ENCODE measurements at places on chromosomes 12 and 14.

- DNase-seq = peak; percentile 83
Measured at GRCh38 chr14:23068789-23069412, 11.6 kb upstream of the CDH24 start.

- no peak for DNase-seq
Measured at GRCh38 chr12:32736445-32736844, 19.3 kb downstream of the YARS2 start.

- peak; percentile 93 for DNase-seq
Measured at GRCh38 chr12:2853626-2854025, 3.2 kb downstream of the TEX52 start.

- DNase-seq = no peak
Measured at GRCh38 chr14:51978681-51979085, 10.7 kb upstream of the RTRAF start.

DNA sequence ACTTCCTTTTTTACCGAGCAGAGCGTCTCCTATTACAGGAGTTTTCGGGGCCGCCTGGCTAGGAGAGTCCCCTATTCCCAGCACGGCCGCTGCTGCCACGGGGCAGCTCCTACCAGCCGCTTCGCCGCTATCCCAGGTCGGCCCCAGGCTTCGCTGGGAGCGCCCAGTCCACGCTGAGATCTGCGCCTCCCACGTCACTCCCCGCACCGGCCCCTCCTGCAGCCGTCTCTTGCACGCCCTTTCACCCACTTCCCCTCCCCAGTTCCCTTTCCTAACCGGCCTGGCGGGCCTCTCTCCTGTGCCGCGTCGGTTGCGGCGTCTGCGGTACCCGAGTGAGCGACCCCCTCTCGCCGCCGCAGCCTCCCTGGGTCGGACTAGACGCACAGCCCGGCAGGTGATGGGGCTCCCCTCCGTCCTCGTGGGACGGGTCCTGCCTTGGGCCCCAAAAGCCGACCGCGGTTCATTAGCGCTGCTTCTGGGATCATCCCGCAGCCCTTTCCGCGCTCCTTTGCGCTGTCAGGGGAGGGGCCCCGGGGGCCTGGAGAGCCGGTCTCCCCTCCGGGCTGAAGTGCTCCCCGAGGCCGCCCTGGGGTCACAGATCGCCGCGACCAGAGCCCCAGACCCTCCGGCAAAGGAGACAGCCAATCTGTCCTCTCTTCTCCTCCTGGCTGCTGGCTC lies 1318.4 kb downstream of the TMEM121 start:
- peak; percentile 45 for DNase-seq

- DNase-seq = peak; percentile 16
Measured at GRCh38 chr12:93127582-93128331, 198.7 kb upstream of the EEA1 start.

DNA sequence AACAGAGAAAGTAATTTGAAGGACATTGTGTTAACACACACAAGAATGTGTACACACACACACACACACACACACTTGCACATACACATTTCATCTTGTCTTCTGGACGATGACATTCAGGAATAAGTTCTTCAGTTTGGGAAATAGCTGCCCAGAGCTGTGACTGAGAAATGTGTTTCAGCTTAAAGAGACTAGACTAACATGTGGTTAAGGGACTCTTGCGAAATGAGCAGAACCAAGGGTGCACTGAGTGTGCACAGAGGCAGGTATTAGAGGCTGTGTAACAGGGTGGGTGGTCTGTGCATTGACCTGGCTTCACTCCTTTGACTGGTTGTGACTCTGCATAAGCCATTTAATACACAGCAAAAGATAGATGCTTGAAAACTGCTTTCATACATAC lies 29.4 kb upstream of the KCNA5 start:
- DNase-seq = no peak

- DNase-seq = no peak
Measured at GRCh38 chr14:56202256-56202655, 84.0 kb downstream of the PELI2 start.

DNA sequence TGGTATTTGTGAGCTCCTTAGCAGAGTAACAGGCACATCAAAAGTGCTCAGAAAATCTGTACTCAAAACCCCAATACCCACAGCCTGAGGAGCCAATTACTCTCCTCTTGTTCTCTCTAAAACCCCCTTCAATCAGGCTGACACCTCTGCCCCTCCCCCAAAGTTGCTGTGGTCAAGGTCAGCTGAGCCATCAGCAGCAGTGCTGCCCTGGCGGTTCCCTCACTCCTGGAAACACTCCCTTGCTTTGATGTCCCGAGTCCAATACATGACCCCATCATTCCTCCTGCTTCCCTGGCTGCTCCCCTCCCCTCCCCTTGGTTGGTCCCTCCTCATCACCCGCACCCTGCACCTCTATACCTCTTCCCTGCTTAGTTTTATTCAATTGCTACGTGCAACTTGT lies 57.2 kb upstream of the C14orf132 start:
- DNase-seq = no peak

DNA sequence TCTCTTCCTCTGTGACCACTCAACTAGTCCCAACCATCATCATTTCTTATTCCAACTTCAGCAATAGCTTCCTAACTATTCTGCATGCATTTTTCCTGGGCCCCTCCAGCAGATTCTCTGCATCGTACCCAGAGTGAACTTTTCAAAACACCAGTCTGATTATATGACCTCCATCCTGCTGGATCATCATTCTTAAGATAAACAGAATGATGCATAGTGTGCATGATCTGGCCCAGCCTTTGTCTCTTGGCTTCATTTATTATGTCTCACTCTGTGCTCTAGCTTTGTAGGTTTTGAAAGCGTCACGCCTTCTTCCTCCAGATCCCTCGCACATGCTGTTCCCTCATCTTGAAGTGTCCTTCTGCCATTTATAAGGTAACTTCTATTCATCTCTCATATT lies 46.3 kb upstream of the SLC38A4 start:
- DNase-seq = no peak

DNA sequence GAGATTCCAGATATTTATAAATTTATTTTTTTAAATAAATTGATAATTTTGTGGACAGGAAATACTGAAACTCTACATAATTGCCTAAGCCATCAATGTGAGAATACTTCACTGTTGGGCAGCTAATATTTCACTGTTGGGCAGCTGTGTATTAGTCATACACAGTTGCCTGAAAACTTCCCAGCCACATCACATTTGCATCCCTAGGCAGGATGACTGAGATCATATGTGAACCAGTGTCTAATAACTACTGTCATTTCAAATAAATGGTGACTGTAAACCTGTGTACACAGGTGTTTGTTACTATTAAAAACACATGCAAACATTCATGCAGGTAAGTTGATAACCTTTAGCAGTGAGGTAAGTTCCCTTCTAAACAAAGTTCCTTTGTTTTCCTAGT lies 43.9 kb downstream of the TMTC3 start:
- DNase-seq = peak; percentile 78

DNA sequence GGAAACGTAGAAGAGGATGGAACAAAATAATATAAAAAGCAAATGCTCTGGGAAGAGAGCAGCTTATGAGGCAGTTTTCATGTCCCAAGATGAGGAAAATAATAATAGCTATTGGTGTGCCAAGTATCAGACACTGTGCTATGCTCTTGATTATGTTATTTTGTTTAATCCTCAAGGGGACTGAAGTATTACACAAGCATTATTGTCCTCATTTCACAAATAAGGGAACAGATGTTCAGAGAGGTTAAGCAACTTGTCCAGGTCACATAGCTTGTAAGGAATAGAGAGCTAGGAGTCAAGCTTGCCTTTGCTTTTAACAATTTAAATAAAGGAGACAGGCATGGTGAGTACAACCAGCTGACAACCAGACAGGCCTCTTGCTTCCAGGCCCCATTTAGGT lies 26.9 kb upstream of the LTBP2 start:
- no peak for DNase-seq

- no peak for DNase-seq
Measured at GRCh38 chr12:51401020-51401419, 9.8 kb upstream of the GALNT6 start.

- peak; percentile 41 for DNase-seq
Measured at GRCh38 chr12:75611041-75611440, 99.6 kb upstream of the KRR1 start.

- DNase-seq = no peak
Measured at GRCh38 chr12:116934908-116935705, 24.4 kb downstream of the FBXW8 start.

DNA sequence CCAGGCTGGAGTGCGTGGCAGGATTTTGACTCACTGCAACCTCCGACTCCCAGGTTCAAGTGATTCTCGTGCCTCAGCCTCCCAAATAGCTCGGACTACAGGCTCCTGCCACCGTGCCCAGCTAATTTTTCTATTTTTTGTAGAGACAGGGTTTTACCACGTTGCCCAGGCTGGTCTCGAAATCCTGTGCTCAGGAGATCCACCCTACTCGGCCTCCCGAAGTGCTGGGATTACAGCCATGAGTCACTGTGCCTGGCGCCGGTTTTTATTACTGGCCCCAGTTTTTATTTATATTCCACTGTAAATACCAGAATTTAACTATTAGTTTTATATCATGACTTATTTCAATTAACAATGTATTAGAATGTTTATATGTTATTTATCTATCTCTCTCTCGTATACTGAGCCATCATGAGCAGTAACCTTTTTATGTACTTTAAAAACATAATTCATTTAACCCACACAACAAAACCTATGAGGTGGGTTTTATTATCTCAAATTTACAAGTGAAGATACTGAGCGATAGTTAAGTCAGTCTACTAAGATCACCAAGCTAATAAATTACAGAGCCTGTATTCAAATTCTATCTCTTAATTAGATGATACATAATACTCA lies 47.8 kb downstream of the HECTD1 start:
- no peak for DNase-seq

- DNase-seq = no peak
Measured at GRCh38 chr14:28143316-28143715, 623.3 kb upstream of the FOXG1 start.

DNA sequence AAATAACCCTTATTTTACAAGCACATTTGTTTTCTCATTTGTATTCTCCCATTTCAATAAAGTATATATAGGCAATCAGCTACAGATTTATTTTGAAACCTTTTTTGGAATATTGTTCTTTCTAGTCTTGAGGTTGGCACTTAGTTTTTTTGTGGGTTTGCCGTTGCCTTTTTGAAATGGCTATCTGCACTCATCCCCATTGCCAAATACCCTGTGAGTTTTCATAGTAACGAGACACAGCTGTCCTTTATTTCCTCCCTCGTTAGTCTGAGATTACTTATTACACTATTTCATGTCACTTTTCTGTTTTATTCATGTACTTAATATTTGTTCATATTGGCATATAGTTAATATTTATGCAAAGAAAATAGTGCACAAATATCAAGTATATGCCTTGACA lies 1104.0 kb downstream of the SLC6A15 start:
- no peak for DNase-seq

GRCh38 chr14:32075672-32076277 lies 1.3 kb upstream of the ARHGAP5 start:
- DNase-seq = peak; percentile 17

DNA sequence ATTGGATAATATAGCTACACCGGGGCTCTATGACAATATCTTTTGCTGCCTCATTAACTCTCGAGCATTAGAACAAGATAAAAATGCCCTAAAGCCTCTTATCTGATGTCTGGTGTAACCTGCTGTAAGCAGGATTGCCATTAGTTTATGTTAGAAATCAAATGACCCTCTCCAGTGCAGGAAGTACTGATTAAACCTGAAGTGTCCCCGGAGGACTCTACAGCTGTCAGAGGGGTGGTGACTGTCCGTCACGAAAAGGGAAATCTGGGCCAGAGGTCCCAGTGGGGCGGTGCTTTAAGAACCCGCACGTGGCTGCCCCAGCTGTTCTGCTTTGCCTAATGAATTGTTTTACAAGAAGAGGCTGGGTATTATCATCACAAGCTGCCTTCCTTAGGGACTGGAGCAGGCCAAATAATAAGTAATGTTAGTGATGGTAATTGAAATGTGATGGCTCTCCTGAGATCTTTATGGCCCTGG lies 55.7 kb downstream of the LIN52 start:
- DNase-seq = peak; percentile 86

- DNase-seq = peak; percentile 53
Measured at GRCh38 chr14:64704743-64705380, 638 bp downstream of the PLEKHG3 start.

- no peak for DNase-seq
Measured at GRCh38 chr14:24054324-24054641, 2.5 kb downstream of the CARMIL3 start.

- no peak for DNase-seq
Measured at GRCh38 chr12:18207266-18207665, 54.1 kb upstream of the PIK3C2G start.

GRCh38 chr14:102625564-102626296 lies 33.3 kb downstream of the RCOR1 start:
- no peak for DNase-seq

- peak; percentile 61 for DNase-seq
Measured at GRCh38 chr12:13023811-13024530, 20.2 kb upstream of the FAM234B start.

GRCh38 chr12:31260840-31261239 lies 65.1 kb downstream of the SINHCAF start:
- DNase-seq = no peak

DNA sequence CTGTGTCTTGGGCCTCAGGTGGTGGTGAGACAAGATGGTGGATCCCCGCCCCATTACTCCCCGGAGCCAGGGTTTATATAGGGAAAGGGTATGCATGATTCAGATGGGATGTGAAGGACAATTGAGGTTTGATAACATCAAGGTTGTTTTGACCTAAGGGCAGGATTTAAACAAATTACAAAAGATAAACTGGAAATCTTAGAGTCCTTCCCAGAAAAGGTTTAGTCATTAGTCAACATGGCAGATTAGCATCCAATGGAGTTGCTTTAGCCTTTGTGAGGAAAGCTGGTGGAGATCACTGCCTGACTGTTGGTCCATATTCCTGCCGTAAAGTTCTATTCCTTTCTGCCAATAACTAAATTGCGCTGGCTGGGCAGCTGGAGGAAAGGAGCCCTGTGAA lies 15.6 kb upstream of the FRMD6 start:
- no peak for DNase-seq

DNA sequence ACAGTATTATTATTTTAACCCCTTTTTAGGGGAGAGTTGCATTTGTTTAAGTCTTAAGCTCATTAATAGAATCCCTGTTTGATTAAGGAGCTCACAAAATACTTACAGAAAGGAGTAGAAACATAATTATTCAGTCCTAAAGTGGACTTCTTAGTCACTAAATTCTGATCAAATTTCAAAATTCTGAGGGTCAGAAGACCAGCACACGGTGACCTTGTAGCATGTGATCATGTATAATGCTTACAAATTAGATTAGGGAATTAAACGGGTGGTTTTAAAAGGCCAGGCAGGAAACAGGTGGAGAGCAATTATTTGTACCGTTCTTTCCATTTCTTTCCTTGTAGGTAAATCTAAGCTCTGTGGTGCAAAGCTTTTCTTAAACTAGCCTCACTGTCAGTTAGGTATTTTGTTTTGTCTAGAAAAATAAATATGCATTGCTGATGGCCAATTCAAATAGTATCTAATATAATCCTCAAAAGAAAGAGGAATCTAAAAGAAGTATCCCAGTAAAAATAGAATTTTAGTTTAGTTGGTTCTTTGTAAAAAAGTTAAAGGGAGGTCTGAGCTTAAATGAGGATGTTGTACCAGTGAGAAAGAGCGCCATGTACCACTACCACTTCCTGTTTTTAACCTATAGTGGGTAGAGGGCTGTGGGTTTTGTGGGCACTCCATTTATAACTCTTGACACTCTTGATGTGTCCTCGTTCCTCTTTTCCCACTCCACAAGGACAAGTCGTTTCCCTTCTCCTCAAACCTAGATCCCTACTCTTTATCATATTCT lies 51.1 kb downstream of the SLC38A1 start:
- peak; percentile 24 for DNase-seq

- DNase-seq = peak; percentile 52
Measured at GRCh38 chr12:62210422-62210821, 49.8 kb upstream of the USP15 start.

Measured in SJCRH30 (cell line).